Fibroblast of skin of scalp (primary cell): ENCODE measurements at places on chromosomes 11 and 22.
A peak's percentile ranks its signal among the peaks of the same experiment; 100 is the strongest.

DNA sequence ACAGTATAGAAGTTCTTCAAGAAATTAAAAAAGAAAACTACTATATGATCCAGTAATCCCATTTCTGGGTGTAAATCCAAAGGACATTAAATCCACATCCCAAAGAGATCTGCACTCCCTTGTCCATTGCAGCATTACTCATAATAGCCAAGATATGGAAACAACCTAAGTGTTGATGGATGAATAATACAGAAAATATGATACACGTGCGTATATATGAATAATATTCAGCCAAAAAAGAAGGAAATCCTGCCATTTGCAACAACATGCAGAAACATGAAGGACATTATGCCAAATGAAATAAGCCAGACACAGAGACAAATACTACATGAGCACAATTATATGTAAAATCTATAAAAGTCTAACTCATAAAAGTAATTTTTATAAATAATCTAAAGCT is 306.3 kb upstream of the ANO3 start:
- DNase-seq, result peak; percentile 51

- no peak for DNase-seq
Measured at GRCh38 chr22:36220451-36220921, 18.8 kb downstream of the APOL2 start.

- DNase-seq, result no peak
Measured at GRCh38 chr11:60159868-60160267, 23.0 kb downstream of the MS4A6A start.

GRCh38 chr11:115377882-115378296 is 126.3 kb downstream of the CADM1 start:
- no peak for DNase-seq
